ENCODE measurements at places on chromosomes 3 and 15. TPM values are rescaled to one million over a fixed set of nuclear protein-coding genes. Genes with fewer than 3 reads are reported as not detected.

GRCh38 chr3:197950677-197951061, 679 bp downstream of the RPL35A start:
- DNase-seq, result no peak

GRCh38 chr15:75739791-75740190, 27.1 kb upstream of the CSPG4 start:
- no peak for DNase-seq

GRCh38 chr3:70744536-70744935, 432.1 kb upstream of the MDFIC2 start:
- no peak for DNase-seq

Gene OIP5
- 15.6 TPM for total RNA-seq

Gene ISLR
- not detected for total RNA-seq

- DNase-seq, result no peak
These were observed 58.9 kb downstream of the RAB7A start for GRCh38 chr3:128784843-128785242.

GRCh38 chr3:5051772-5052171, 70.3 kb upstream of the ARL8B start:
- no peak for DNase-seq

DNA sequence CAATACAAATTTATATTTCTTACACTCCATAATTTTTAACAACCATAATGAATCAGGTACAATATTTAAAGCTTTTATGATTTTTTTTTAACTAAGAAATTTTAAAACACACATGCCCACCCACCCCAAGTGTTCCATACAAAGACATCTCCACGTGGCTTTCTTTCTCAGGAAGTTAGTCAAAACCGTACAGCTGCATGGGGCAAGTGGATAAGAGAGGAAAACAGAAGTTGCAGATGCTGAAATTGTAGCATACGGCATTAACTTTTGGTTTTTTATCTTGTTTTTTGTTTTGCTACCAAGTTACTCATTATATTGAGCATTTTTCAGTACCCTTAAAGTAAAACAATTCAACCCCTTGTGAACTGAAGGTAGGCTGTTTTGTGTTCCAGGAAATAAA, 14.8 kb downstream of the GNB4 start:
- no peak for DNase-seq

Gene ITGA11
- total RNA-seq, result 0.27 TPM

- DNase-seq, result no peak
These were observed 165.2 kb downstream of the SLCO3A1 start for GRCh38 chr15:92018535-92019239.

DNA sequence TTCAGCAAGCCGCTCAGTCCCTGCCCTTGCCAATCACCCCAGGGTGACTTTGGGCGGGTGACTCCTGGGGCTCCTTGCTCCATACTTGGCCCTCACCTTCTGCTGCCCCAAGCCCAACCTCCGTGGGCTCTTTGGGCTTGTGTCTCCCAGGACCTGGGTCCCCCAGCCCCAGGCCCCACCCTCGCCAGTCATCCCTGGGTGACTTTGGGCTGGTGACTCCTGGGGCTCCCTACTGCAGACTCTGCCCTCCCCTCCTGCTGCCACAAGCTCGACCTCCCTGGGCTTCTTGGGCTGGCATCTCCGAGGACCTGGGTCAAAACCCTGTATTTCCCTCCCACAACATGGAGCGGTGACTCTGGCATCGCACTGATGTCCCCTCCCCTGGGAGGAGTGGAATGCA, 151.5 kb downstream of the GOLGA6L4 start:
- no peak for DNase-seq

Gene SMAD6
- total RNA-seq, result 0.34 TPM

Gene CCR1
- total RNA-seq, result 22.6 TPM

Gene MCF2L2
- total RNA-seq, result 4.1 TPM

DNA sequence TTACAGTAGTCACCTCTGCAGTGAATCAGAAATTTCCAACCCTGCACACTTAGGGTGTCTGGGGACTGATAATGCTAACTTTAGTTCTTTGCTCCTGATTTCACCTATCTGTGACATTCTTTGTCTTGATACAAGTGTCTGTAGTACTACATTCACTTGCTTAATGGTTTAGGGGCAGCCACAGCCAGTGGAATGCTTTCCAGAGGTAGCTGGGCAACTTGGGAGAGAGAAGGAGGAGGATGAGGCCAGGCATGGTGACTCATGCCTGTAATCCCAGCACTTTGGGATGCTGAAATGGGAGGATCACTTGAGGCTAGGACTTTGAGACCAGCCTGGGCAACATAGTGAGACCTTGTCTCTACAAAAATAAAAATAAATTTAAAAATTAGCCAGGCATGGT, 8.5 kb downstream of the BAHD1 start:
- no peak for DNase-seq

GRCh38 chr3:183260167-183260904, 7.3 kb downstream of the B3GNT5 start:
- DNase-seq, result no peak

DNA sequence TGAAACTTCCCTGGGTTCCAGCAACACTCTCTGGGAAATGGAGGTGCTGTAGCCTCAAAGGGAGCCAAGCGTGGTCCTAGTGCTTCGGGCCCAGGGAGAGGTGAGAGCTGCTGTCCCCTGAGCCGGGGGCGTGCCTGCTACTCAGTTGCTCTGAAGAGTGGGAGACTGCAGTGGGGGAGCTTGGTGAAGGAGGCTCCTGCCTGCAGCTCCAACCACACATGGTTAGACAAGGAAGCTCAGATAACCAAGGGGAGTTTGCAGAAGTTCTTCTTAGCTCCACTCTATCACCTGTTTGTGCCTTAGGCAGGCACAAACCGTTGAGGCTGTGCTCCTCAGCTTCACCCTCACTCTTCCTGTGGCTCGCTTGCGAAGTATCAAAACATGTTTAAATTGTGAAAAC, 53.6 kb upstream of the TRPM1 start:
- DNase-seq, result no peak

GRCh38 chr15:60385620-60386552, 11.9 kb downstream of the ANXA2 start:
- DNase-seq, result no peak

Gene SPTSSB
- total RNA-seq, result not detected

DNA sequence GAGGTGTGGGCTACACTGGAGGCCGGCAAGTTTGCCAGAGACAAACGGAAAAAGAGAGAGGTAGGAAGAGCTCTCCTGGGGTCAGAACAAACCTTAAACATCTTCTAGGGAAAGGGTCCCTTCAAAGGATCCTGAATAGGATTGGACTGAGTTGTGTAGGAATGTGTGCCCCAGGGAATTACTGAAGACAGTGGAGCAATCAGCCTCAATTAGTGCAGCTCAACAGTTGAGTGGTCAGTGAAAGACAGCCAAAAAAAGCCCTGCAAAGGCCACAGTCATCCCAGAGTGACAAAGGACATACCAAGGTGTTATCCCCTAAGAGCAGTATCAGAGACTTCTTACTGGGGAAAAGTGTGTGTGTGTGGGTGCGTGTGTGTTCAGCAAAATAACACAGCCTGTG, 70.3 kb downstream of the NUP210 start:
- no peak for DNase-seq

DNA sequence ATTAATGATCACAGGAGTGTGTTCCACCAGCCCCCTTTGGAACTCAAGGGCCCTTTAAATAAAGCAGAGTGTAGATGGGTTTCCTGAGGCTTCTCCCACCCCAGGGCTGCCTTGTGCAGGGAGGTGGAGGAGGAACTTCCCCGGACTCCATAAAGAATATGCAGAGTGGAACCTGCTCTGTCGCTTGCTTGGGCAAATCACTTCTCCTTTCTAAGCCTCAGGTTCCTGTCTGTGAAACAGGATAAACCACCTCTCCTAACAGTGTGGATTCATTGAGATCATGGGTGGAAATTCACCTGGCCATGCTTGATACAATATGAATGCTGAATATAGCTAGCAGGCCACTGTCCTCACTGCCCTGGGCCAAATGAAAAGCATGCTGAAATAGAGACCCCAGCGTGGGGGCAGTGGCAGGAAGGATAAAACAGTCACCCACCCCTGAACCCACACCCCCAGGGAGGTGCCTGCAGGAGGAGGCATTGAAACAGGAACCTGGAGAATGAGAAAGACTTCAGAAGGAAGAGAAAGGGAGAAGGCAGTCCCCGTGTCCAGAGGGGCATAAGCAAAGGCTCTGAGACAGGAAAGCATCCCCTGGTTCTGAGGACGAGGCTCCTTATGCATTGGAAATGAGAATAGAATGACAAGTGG, 41.1 kb upstream of the CHRNB4 start:
- no peak for DNase-seq

DNA sequence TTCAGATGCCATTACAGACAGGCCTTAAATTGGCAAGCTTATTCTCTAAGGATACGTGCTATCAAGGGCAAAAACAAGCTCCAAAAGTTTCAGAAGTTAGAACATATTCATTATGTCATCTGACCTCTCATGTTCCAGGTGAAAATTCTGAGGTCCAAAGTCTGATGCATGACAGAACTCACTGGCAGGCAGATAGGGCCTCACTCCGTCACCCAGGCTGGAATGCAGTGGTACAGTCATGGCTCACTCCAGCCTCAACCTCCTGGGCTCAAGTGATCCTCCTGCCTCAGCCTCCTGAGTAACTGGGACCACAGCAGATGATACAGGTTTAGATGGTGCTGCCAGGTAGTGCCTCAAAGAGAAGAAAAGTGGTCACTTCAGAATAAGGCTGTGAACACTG, 15.5 kb downstream of the MRPS25 start:
- DNase-seq, result no peak

Gene CNTN3
- total RNA-seq, result not detected

DNA sequence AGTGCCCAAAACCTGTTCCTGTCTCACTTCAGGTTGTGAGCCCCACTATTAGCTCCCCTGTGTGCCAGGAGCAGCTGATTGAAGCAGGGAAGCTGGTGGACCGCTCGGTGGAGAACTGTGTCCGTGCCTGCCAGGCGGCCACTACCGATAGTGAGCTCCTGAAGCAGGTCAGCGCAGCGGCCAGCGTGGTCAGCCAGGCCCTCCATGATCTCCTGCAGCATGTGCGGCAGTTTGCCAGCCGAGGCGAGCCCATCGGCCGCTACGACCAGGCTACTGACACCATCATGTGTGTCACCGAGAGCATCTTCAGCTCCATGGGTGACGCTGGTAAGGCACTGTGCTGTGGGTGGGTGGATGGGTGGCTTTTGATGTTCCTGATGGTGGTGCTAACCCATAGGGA, 334.1 kb upstream of the TPM1 start:
- DNase-seq, result no peak

GRCh38 chr15:92803852-92804609, 96.1 kb upstream of the CHD2 start:
- DNase-seq, result peak; percentile 59

DNA sequence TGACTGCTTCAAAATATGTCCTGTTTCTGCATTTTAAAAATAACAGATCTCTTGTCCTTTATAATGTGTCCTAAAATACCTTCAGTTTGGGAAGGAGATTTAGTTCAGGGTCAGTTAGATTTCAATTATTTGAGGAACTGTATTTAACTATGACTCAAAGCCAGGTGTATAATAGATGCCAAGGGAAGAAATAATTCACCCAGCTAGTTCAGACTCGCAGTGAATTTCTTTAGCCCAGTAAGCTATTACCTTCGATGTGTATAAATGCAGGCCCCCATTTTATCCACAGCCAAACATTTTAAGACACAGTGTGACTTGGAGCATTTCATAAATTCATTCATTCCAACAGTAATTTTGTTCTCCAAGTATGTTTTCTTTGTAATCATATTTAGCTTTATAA, 458.0 kb downstream of the ZNF385D start:
- DNase-seq, result no peak

- DNase-seq, result no peak
These were observed 277.2 kb downstream of the TBL1XR1 start for GRCh38 chr3:176919836-176920765.

Gene ACTL6A
- 113 TPM for total RNA-seq

Gene ARHGAP31
- 8.0 TPM for total RNA-seq

DNA sequence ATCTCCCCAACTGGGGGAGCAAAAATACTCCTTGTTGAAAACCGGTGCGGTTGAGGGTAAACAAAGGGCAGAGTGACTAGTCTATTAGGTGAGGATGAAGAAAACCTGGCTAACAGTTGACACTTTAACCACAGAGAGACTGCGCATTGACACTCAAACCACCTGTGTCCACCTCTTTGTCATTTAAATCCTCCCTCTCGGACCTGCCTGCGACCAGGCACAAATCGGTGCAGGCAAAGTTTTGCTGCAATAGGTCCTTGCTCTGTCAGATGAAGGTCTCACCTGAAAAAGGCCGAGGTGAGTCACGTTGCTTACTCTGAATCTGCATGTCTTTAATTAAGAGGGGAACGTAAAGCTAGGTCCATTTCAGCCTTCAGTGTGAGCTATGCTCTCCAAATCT, 494.1 kb upstream of the DPPA4 start:
- DNase-seq, result no peak

DNA sequence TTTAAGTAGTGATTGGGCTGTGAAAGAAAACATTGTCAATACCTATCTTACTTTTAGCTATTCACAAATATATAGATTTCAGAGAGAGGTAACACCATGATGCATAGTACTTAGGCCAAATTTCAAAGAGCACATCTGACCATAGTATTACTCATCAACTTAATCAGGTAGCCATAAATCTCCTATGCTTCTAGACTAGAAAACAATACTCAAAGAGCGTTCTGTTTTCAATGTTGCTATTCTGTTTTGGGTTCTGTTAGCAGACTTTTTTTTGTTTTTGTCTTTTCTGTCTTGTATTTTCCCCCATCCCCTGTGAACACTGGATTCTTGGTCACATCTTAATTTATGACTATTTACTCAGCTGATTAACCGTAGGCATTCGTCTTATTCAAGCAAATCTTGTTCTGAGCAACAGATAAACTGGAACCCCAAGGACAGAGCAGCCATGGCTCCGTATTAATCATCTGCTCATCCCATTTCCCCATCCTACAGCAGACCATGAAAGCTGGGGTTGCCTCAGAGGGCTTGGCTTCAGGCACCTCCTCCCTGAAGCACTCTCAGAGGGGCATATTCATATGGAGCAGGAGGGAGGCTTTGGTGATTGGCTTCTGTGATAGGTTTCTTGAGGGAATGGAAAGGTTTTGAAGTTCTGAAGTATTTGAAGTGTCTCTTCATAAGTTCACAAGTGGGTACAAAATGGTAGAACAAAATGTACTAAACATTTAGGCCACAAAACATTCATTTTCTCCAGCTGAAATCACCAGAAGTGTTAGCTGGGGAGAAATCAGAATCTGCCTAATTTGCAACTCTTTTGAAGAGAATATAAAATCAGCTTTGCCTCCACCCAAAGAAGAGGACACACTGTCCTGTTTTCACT, 105.3 kb downstream of the TNIK start:
- DNase-seq, result no peak

DNA sequence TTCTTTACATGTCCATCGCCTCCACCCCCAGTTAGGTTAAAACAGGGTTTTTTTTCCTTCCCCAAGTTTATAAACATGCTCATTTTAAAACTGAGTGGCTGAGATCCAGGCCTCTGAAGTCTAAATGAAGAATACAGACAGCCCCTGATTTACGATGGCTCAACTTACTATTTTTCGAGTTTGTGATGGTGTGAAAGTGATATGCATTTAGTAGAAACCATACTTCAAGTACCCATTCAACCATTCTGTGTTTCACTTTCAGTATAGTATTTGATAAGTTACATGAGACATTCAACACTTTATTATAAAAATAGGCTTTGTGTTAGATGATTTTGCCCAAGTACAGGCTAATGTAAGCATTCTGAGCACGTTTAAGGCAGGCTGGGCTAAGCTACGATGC, 30.5 kb upstream of the GNB5 start:
- no peak for DNase-seq

Gene PARP15
- total RNA-seq, result 13.2 TPM

Gene P2RY13
- not detected for total RNA-seq

Measured in activated T-helper 1 cell treated with anti-CD3 and anti-CD28 coated beads, Interleukin-12 subunit alpha, Interleukin-12 subunit beta, Interleukin-2, Interleukin-4 antibody, amounts not matched to agents 30 ng/mL and 10 ng/mL and 1 ng/mL, durations not matched to agents 14 hours and 24 hours and 36 hours (primary cell).